Non-pigmented ciliary epithelial cell (primary cell): ENCODE measurements at places on chromosomes 3 and 15.

- DNase-seq = no peak
Measured at GRCh38 chr3:127663151-127663550, 9.6 kb upstream of the ABTB1 start.

DNA sequence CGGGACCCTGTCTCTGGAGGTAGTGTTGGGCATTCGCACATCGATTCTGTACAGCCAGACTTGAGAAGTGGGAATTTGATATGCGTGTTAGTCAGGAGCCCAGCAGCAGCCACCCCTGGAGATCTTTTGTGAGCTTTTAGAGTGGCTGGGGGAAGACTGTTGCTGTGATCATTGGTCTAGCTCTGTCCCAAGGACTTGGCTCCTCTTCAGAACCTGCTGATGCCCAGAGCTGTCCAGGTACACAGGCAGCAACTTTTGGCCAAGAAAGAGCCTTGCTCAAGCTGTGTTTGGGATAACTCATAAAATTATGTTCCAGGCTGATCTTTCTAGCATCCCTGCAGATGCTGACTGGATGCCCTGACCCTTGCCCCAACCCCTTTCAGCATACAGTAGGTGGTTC, 29.3 kb downstream of the LIMD1 start:
- DNase-seq = no peak

- DNase-seq = no peak
Measured at GRCh38 chr3:185216607-185216958, 37.3 kb downstream of the EHHADH start.

DNA sequence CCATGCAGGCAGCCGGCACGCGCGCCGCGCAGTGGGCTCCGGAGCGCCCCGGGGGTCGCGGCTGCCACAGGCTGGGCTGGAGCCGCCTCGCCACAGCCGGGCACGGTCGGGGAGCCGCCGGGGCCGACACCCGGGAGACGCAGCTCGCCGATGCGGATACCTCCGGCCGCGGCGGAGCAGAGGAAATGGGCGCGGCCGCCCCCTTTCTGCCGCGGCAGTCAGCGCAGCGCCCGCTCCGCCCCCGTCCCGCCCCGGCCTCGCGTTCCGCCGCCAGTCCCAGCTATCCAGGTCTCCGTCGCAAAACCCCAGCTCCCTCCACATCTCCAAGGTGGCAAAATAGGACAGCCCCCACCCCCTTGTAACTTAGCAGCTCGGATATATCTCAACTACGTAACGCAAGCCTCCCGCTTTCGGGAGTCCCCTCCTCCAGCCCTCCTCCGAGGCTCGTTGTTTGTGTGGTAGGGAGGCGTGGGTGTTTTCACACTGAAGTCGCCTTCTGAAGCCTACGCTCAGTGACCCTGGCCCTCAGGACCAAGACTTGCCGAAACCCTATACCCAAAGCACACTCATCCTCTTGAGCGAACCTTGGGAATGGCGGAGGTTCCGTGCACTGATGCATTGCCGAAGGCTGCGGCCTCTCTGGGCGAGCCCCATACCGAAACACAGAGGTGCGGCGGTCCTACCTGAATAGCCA, at the start of gene SH3BP5:
TSS of gene SH3BP5 (minus strand) at position 182 of the 694 bp plus-strand sequence. CDS start at position 4, 178 bp downstream.
- DNase-seq = no peak

DNA sequence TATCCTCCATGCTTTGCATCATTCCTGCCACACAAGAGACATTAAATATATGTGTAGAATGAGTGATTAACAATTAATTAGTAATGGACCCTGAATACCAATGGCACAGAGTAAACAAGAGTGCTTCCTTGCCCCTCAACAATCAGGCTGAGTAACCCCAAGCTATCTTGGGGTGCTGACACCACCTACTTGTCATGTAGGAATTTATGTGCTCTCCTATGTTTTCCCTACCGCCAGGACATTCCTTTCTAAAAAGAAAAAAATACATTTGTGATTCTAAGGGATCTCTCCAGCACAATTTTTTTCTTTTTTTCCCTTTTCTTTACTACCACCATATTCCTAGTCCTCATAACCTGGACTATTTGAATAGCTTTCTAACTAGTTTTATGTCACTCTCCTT, 449.1 kb downstream of the MFSD1 start:
- DNase-seq = no peak
